ENCODE measurements at places on chromosomes 2 and 18.

- DNase-seq = peak; percentile 51
Observed at GRCh38 chr2:10303694-10304378, 1.1 kb downstream of the HPCAL1 start.

GRCh38 chr18:59681051-59681450 lies 16.2 kb downstream of the CCBE1 start:
- no peak for DNase-seq

DNA sequence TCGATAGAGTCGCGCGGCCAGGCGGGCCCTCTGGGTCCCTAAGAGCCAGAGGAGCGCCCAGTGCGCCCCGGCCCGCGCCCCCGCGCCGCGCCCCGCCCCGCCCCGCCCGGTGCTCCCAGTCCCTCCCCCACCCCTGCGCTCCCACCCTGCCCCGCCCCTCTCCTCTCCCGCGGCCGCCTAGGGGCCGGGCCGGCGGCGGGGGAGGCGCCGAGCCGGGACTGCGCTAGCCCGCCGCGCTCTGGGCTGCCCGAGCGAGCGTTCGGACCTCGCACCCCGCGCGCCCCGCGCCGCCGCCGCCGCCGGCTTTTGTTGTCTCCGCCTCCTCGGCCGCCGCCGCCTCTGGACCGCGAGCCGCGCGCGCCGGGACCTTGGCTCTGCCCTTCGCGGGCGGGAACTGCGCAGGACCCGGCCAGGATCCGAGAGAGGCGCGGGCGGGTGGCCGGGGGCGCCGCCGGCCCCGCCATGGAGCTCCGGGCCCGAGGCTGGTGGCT lies at the start of gene GPC1:
TSS of gene GPC1 (plus strand) at position 207 of the 491 bp plus-strand sequence. CDS start at position 463, 256 bp downstream.
- DNase-seq = no peak

DNA sequence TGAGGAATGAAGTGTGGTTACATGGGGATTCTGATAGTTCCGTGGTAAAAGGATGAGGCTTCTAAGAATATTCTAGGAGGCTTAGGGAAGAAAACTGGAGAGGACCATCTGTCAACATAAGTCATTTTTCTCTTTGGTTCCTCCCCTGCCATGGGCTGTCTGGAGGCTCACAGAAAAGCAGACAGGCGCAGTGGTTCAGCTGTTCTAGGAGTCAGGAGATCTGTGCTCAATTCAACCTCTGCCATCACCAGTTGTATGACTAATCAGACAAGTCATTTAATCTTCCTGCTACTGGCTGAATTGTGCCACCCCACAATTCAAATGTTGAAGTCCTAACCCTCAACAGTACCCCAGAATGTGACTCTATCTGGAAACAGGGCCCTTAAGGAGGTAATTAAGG lies 36.4 kb downstream of the ADAM17 start:
- no peak for DNase-seq

DNA sequence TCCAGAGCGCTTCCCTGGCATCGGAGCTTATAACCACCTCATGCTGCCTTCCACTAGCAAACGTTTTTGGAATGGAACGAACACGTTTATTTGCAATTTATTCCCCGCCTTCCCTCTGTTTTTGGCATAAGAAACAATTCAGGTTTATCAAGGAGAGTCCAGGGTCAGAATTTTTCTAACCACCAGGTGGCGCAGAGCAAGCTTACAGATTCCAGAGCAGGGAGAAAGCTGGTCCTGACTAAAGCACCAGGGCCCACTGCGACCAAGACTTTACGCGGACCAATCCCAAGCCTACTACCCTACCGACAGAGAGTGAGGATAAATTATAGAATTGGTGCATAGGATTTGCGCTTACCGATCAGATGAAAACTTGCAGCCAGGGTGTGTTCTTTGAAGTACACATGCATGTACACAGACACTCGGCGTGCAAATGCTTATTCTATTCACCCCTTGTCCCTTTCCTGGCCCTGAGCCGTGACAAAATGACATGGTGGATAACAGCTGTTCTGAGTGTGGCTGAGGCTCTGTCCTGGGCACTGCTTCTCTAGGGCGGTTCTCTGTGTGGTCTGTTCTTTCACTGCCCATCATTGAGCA lies 34.7 kb downstream of the NAPG start:
- peak; percentile 41 for DNase-seq

GRCh38 chr2:151422917-151423439 lies 13.3 kb downstream of the RIF1 start:
- DNase-seq = no peak

GRCh38 chr2:211816754-211817153 lies 721.8 kb downstream of the ERBB4 start:
- no peak for DNase-seq

GRCh38 chr2:100350661-100351185 lies 28.4 kb upstream of the LONRF2 start:
- no peak for DNase-seq
